HT1080 (cell line): ENCODE measurements at places on chromosomes 11 and 22.

GRCh38 chr11:108708173-108708572, 43.3 kb downstream of the DDX10 start:
- no peak for DNase-seq

- peak; percentile 41 for DNase-seq
These were observed 4.9 kb upstream of the TCN2 start for GRCh38 chr22:30602049-30602448.

GRCh38 chr22:17948101-17948500, 76.3 kb downstream of the MICAL3 start:
- no peak for DNase-seq

DNA sequence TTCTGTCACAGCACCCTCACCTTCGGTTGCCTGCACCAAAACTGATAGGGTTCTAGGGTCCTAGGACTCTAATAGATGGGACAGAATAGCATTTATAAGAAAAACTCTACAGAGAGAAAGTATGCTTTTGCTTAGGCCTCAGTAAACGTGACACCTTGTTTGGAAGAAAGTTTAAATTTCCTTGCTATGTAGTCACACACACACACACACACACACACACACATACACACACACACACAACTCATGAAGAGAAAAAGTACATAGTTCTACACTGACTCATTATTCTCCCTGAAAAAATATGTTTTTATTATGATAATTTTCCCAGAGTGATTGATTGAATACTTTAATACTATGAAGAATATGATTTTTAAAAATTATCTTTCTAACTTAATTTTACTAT, 220.8 kb upstream of the SNX19 start:
- DNase-seq: no peak

DNA sequence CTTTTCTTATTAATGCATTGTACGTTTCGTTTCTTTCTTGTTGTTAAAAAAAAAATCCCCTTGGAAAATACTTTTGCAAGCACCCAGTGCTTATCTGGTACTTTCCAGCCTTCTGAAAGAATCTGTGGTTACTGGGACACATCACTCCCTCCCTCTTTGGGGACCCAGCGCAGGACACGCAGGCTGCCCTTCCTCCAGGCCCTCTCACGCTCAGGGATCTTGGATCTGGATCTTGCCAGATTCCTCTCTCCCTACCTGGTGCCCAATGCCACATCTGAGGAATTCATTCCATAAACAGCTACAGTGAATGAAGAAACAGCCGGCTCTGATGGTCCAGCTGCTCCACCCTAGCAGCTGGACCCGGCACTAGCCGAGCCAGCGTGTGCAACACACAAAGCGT, 55.7 kb downstream of the PHF21B start:
- no peak for DNase-seq

GRCh38 chr11:67680696-67681470, 6.5 kb upstream of the ALDH3B2 start:
- no peak for DNase-seq

DNA sequence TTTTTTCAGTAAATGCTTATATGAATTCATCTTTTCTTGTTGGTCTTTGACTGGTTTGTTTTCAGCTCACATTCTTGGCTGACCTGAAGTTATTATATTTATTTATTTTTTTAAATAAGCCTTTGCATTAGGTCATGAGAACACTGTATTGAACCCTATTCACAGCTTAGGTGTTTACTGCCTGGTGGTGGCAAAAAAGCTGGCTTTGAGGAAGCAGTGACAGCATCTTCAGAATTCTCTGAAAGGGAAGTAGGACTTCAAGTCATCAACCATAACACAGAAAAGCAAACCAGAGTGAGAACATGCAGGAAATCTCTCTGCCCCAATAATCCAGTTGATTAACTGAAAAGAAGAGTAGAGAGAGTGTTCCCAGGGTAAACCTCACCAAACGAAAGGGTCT, 30.3 kb upstream of the MMP13 start:
- DNase-seq: no peak

DNA sequence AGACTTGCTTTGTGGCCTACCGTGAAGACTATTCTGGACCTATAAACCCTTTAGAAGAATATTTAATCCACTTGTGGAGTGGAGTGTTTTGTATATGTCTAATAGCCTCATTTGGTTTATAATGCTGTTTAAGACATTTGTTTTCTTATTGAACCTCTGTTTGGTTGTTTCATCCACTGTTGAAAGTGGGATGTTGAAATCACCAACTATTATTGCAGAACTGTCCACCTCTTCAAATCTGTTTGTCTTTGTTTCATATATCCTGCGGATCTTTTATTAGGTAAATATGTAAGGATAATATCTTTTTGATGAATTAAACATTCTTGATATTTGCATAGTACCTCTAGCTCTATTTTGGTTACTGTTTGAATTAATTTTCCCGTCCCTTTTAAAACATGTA, 49.1 kb downstream of the XKR3 start:
- DNase-seq: no peak

DNA sequence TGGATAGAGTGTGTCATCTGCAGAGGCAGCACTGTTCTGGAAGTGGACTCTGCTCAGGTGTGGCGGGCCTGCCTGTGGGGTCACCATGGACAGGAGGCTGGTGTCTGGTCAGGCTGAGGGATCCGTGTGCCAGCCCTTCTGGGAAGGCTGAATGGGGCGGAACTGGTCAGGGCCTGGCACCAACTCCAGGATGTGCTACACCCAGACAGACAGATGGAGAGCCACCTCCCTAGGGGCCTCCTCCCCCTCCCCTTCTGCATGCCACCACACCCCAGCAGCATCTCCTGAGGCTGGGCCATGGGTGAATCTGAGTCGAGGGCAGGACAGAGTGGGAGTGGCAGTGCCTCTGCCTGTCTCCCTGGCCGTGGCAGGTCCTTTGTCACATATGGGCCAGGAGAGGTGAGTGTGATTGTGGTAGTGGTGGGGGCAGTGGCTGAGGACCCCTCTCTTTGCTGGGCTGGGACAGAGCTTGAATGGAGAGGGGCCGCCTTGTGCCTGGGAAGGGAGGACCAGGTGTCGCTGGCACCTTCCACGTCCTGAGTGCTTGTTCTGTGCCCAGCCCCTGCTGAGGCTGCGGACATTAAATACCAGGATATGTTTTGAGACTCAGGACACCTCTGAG, 29.1 kb downstream of the ST3GAL4 start:
- DNase-seq: no peak

DNA sequence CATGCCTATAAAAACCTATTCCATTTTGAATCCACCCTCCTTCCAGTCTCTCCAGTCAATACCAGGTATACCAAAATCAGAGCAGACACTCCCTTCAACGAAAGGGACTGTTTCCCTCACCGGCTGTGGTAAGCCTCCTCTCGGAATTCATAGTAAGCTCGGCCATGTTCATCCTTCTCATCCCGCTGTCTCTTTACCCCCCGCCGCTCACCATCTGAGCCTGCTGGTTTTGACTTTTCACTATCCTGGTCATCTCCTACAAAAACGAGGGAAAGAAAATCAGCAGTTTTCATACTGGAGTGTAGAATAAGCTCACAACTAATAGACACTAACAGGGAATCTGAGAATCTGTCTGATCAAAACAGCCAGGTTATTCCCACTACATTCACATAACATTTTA, 3.1 kb downstream of the HNRNPUL2 start:
- DNase-seq: no peak

DNA sequence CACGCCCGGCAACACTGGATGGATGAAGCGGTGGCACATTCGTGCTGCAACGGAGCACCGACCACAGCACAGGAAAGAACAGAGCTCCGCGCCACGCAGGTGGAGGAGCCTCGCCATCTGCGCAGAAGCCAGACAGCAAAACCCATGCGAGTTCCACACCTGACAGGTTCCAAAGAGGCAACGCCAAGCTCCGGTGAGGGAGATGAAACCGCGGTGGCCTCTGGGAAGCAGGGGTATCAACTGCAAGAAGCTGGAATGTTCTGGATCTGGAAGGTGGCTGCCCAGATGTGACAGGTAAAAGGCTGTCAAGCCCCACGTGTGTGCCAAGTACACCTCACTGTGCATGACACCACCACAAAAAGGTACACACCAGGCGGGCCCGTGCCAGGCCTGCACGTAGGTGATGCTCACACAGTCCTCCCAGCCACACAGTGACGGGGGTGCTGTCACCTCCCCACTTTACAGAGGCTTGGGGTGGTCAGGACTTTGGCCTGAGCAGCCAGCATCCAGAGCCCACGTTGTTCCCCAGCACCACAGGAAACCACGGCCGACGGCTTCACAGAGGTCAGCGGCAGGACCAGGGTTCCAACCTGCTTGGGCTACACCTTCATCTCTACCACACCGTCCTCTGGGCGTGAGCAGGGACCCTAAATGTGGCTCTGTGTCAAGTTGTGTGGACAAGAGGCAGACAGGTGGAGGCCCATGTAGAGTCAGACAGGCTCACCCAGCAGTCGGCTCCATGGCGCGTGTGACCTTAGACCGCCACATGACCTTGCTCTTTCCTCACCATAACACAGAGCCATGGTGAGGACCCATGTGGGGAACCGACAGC, 19.7 kb upstream of the EFCAB6 start:
- no peak for DNase-seq

GRCh38 chr11:117610045-117610444, 187.0 kb downstream of the DSCAML1 start:
- peak; percentile 20 for DNase-seq

DNA sequence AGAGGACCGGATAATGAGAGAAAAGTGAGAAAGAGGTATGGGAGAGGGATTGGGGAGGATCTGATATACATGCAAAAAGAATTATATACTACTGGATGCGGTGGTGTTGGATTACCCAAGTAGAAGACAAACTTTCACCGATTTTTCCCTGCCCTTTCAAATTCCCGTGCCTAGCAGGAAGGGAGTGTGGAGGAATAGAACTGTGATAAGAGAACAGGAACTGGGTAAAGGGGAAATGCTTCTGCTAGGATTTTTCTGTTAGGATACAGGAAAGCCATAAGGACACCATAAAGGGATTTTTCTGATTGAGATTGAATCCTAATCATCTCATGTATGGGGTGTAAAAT, 480 bp upstream of the MTMR2 start:
- DNase-seq: no peak

GRCh38 chr11:132033051-132033450, 662.6 kb downstream of the NTM start:
- DNase-seq: no peak

- no peak for DNase-seq
These were observed 15.1 kb downstream of the TBC1D22A start for GRCh38 chr22:46777609-46777970.

DNA sequence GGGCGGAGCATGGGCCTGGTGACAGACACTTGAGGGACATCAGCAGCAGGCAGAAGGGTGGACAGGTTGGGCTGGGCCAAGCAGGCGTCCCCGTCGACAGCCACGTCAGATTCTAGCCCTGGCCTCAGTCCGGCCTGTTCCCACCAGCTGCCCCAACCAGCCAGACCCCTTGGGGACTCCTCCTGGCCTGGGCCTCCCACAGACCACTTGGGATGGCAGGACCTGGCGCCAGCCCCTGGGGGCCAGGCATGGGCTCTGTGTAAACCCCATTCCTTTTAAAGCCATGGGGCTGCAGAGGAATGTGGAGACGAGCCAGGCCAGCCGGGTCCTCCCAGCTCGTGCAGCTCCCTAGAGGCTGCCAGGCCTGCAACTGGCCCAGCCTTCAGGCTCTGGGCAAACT, 4.7 kb upstream of the SUSD2 start:
- DNase-seq: no peak

DNA sequence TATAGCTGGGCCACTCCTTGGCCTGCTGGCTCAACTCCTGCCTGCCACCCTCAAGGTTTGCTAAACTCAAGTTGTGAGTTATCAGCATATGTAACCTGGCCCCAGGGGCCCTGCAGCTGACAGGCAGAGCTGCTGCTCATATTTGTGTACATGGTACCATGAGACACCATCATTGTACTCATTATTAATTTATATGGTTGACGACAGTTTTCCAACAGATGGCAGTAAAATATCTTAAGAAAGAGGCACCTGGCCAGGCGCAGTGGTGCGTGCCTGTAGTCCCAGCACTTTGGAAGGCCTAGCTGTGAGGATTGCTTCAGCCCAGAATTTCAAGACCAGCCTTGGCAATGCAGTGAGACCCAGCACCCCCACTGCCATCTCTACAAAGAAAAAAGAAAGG, 11.4 kb upstream of the DENND5A start:
- DNase-seq: peak; percentile 32

DNA sequence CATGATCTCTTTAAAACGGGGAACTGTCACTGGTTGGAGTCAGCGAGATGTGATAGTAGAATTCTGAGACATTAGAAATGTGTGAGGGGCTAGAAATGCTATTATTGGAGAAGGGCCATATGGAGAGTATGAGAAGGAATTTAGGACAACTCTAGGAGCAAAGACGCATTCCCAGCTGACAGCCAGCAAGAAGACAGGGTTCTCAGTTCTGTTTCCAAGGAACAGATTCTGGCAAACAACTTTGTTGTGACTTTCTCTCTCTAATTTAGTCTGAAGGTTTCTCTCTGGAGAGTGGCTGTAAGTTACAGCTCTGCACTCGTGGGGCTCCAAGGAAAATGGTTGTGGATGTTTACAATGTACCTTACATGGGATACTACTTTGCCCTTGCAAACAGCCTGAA, 876.3 kb downstream of the FAM181B start:
- DNase-seq: no peak

DNA sequence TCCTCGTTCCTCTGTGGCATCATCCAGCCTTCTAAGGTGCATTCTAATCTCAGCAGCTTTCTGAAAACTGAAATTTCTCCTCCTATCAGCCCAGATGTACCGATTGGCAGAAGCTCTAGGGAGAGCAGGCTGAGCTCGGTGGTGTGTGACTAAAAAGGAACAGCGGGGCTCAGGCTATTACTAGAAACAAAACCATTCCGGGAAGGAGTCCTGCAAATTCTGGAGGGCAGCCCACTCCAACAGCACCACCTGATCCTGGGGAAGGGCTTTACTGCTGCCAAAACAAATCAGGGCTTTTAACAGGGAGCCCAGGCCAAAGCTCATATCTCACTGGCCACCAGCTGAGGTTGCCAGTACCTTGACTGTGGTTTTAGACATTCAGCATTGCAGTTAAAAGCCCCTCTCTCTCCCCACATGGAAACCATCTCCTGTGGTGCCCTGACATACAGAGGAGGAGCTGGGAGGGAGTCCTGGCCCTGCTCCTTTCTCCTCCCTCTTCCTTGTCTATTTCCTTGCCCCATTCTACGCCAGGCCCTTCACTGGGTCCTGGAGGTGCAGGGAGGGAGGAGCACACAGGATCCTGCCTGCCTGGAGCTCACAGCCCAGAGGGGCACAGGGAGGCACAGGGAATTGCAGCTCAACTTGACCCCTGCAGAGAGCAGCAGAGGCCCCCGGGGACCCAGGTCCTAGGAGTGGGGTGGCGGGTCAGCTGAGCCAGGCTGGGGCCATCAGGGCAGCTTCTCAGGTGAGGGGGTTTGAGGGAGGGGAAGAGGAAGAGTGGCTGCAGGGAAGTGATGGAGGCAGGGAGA, 889 bp downstream of the PLAAT4 start:
- no peak for DNase-seq
